ENCODE measurements at places on chromosomes 7 and 10. TPM values are rescaled to one million over a fixed set of nuclear protein-coding genes. Genes with fewer than 3 reads are reported as not detected.

Gene AFAP1L2
- 5.0 TPM for total RNA-seq

GRCh38 chr10:24791084-24791726, 67.5 kb upstream of the ARHGAP21 start:
- no peak for DNase-seq

DNA sequence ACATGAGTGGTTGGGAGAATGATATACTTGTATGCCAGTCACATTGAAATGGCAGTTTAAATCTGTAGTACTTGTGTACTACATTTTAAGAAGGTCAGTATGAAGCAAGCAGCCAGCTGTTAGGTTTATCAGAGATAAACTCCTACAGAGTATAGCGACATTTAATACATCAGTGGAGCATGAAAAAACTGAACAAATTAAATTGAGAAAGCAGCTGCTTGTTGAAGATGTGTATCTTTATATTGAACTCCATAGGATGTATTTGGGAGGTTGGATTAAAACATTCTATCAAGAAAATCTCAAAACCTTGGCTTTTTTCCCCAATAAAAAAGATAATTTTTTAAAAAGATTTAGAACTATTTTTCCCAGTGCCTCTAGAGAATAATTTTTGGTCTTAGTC, 47.8 kb downstream of the PHF14 start:
- DNase-seq, result no peak

DNA sequence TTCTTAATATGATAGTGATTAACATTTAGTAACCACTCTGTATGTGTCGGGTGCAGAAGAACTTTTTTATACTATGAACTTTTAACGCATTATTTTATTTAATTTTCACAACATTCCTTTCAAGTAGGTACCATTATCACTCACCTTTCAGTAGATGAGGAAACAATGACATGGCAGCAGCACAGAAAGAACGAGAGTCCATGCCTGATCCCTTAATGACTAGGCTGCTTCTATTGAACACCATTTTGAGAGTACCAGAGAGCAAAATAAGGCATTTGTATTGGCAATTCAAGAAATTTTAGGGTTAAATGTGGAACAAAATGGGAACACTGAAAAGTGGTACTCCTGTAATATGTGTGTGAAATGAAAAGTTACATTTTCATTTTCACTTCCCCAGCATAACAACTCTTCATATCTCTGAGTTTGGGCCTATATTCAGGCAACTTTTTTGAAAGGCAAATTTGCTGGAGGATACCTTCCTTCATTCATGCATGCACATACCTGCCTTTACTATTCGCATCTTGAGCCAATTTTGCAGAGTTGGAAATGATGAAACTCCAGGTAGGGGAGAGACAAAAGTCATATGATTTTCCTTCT, 12.8 kb downstream of the LRRN3 start:
- DNase-seq, result no peak

GRCh38 chr10:2992401-2993198, 74.7 kb upstream of the PFKP start:
- DNase-seq, result no peak

Gene FFAR4
- total RNA-seq, result not detected

- no peak for DNase-seq
Measured at GRCh38 chr7:47452295-47452694, 129.6 kb downstream of the TNS3 start.

GRCh38 chr7:86667732-86668131, 24.0 kb downstream of the GRM3 start:
- no peak for DNase-seq

Gene KCNIP2
- total RNA-seq, result 707 TPM
